Effector memory CD8-positive, alpha-beta T cell (primary cell): ENCODE measurements at places on chromosomes 5 and 9.
A peak's percentile ranks its signal among the peaks of the same experiment; 100 is the strongest.

DNA sequence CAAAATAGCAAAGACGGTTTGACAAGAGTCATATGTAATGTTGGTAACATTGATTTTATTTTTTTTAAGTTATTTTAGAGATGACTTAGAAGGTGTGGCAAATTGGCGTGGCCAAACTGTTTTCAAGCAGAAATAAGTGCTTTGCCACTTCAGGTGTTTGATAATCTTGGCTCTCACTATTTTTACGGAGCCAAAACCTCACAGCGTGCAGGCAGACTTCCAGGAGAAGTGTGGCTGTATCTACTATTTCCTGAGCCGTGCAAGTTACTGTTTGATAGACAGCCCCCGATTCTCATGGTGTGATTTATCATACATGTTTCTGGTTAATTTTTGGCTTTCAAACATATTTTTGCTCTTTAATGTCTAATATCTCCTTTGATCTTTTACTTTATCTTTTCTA lies 269.5 kb downstream of the ADAMTSL1 start:
- H3K27me3 ChIP-seq: peaks cover 15% of the 10 kb centered on the region
- no peak overlapping the region for H3K27ac ChIP-seq
- no peaks in the 10 kb centered on the region for H3K36me3 ChIP-seq
- H3K4me1 ChIP-seq: no peaks in the 10 kb centered on the region
- DNase-seq: no peak

GRCh38 chr5:87155106-87155505 lies 112.6 kb upstream of the RASA1 start:
- DNase-seq: no peak
- no peaks in the 10 kb centered on the region for H3K27me3 ChIP-seq
- H3K4me3 ChIP-seq: no peak overlapping the region
- H3K4me1 ChIP-seq: no peaks in the 10 kb centered on the region
- H3K27ac ChIP-seq: no peak overlapping the region

DNA sequence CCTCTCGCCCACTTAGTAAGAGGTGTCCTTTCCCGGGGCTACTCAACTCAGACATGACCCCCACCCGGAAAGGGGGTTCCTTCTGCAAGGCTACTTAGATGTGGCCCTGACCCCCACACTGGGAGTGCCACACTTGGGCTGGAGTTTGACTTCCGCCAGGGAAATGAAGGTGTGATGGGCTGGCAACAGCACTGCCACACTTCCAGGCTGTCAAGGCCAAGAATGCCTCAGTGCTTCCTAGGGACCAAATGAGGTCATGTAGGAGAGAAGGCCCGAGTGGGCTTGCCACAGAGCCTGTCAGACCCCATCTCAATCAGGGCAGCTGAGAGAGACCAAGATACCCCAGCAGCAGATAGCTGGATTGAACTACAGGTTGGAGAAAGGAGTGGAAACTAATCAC lies 55.5 kb downstream of the DRD1 start:
- no peaks in the 10 kb centered on the region for H3K4me1 ChIP-seq
- no peaks in the 10 kb centered on the region for H3K36me3 ChIP-seq
- no peak for DNase-seq
- peaks cover 10% of the 10 kb centered on the region for H3K27me3 ChIP-seq
- H3K27ac ChIP-seq: no peak overlapping the region
- no peak overlapping the region for H3K4me3 ChIP-seq

GRCh38 chr5:126056352-126056751 lies 366.9 kb upstream of the GRAMD2B start:
- H3K36me3 ChIP-seq: no peaks in the 10 kb centered on the region
- no peak overlapping the region for H3K4me3 ChIP-seq
- H3K4me1 ChIP-seq: no peaks in the 10 kb centered on the region
- no peak for DNase-seq
- H3K27me3 ChIP-seq: no peaks in the 10 kb centered on the region

GRCh38 chr9:96376891-96377874 lies 6.3 kb downstream of the SLC35D2 start:
- no peak for DNase-seq
- H3K4me1 ChIP-seq: peaks cover 25% of the 10 kb centered on the region
- H3K27ac ChIP-seq: peak overlapping the region; percentile 20
- H3K36me3 ChIP-seq: peaks cover 9% of the 10 kb centered on the region

GRCh38 chr9:7963026-7963425 lies 163.4 kb upstream of the DMAC1 start:
- DNase-seq: no peak
- no peak overlapping the region for H3K27ac ChIP-seq
- peaks cover 10% of the 10 kb centered on the region for H3K27me3 ChIP-seq
- no peaks in the 10 kb centered on the region for H3K4me1 ChIP-seq

- no peaks in the 10 kb centered on the region for H3K4me1 ChIP-seq
- H3K27ac ChIP-seq: no peak overlapping the region
- no peaks in the 10 kb centered on the region for H3K36me3 ChIP-seq
- no peak overlapping the region for H3K4me3 ChIP-seq
- H3K27me3 ChIP-seq: peaks cover 27% of the 10 kb centered on the region
Measured at GRCh38 chr5:150328515-150328914, 25.8 kb upstream of the ARSI start.

GRCh38 chr9:85524531-85524930 lies 217.2 kb downstream of the AGTPBP1 start:
- peaks cover 82% of the 10 kb centered on the region for H3K27me3 ChIP-seq
- no peak overlapping the region for H3K4me3 ChIP-seq
- peaks cover 5% of the 10 kb centered on the region for H3K36me3 ChIP-seq
- peaks cover 16% of the 10 kb centered on the region for H3K4me1 ChIP-seq

DNA sequence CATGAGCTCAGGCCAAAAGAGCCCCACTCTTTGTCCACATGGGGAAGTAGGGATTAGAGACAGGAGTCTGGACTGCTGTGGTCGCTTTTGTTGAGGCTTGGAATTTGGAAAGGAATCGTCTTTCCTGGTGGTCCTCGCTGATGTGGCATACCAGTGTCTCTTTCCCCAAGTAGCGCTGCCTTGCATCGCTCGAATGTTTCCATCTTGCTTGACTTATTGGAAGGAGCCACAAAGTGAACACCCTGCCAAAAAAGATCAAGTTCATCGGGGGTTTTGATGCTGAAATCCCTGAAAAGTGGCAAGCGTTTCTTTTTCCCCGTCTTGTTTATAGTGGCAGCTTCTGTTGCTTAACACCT lies 161.3 kb downstream of the MACROH2A1 start:
- H3K4me3 ChIP-seq: no peak overlapping the region
- peaks cover 14% of the 10 kb centered on the region for H3K27me3 ChIP-seq
- no peaks in the 10 kb centered on the region for H3K36me3 ChIP-seq
- DNase-seq: no peak
- H3K4me1 ChIP-seq: no peaks in the 10 kb centered on the region

- peaks cover 58% of the 10 kb centered on the region for H3K27me3 ChIP-seq
- no peak for DNase-seq
- H3K4me3 ChIP-seq: no peak overlapping the region
Measured at GRCh38 chr9:35510754-35511428, 21.0 kb downstream of the RUSC2 start.

DNA sequence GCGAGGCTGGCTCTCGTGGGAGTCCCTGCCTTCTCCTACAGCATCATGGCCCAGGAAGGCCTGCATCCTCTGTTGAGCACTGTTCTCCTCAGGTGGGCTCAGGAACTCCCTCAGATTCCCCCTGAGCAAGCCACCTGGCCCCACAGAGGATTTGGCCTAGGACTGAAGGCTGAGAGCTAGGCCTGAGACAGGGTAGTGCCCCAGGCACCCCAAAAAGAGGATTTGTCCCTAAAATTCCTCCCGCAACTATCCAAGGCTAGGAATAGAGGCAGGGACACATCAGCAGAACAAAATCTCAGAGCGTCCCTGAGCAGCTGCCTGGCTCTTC lies 11.0 kb upstream of the IRF1 start:
- no peak for DNase-seq
- peaks cover 36% of the 10 kb centered on the region for H3K4me1 ChIP-seq
- H3K4me3 ChIP-seq: no peak overlapping the region
- peaks cover 15% of the 10 kb centered on the region for H3K36me3 ChIP-seq
- peaks cover 8% of the 10 kb centered on the region for H3K27me3 ChIP-seq

DNA sequence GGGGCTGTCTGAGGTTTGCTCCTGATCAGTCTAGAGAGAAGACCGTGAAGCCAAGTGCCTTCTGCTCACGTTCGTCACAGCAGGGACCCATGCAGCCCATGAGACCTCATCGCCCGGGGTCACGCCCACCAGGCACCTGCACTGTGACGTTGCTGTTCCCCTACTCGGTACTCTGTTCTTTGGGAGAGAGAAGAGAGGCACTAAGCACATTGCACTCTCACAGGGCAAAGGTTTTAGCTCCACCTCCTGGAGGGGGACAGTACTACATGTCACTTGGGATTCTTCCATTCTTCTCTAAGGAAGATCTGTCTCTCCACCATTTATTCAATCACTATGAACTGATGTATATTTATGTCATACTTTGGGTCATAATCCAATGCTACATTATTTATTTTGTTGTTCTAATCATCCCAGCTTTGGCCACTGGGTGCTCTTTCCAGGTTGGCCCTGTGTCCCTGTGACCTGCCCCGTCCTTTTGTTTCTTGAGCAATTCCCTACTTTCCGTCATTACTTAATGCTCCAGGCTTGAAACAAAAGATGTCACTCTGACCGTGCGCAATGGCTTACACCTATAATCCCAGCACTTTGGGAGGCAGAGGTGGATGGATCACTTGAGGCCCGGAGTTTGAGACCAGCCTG lies 31.4 kb upstream of the BRD3 start:
- H3K27me3 ChIP-seq: peaks cover 64% of the 10 kb centered on the region
- H3K4me3 ChIP-seq: no peak overlapping the region
- H3K27ac ChIP-seq: no peak overlapping the region

DNA sequence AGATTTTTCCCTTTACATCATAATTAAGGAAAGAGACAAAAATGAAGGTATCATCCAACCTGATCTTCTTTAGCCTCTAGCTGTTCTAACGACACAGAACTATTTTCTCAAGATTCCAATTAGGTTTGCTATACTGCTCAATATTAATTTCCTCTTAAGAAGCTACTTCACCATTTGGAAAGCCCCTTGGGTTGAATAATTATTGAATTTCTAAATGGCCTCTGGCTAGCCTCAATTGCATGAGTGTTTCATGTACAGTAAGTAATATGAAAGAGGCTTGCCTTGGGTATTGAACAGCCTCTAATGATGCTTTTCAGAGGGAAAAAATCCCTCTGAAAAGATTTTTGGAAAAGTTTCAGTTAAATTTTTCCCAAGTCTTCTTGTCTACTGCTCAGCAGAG lies 3.7 kb upstream of the MOB3B start:
- H3K27me3 ChIP-seq: peaks cover 3% of the 10 kb centered on the region
- no peak overlapping the region for H3K4me3 ChIP-seq

- H3K27ac ChIP-seq: no peak overlapping the region
- H3K4me1 ChIP-seq: peaks cover 4% of the 10 kb centered on the region
- no peaks in the 10 kb centered on the region for H3K36me3 ChIP-seq
- DNase-seq: no peak
Measured at GRCh38 chr5:54838843-54839242, 146.6 kb downstream of the ESM1 start.

GRCh38 chr9:108953983-108954574 lies 19.9 kb downstream of the ABITRAM start:
- H3K27ac ChIP-seq: peak overlapping the region; percentile 45
- no peaks in the 10 kb centered on the region for H3K4me1 ChIP-seq
- H3K36me3 ChIP-seq: no peaks in the 10 kb centered on the region
- no peak for DNase-seq
- no peaks in the 10 kb centered on the region for H3K27me3 ChIP-seq

GRCh38 chr5:6644794-6645241 lies 11.6 kb downstream of the SRD5A1 start:
- DNase-seq: no peak
- no peak overlapping the region for H3K4me3 ChIP-seq
- H3K27ac ChIP-seq: no peak overlapping the region
- peaks cover 8% of the 10 kb centered on the region for H3K4me1 ChIP-seq
- H3K36me3 ChIP-seq: no peaks in the 10 kb centered on the region

GRCh38 chr9:5554254-5554653 lies 43.9 kb downstream of the PDCD1LG2 start:
- H3K27ac ChIP-seq: peak overlapping the region; percentile 9
- H3K4me3 ChIP-seq: peak overlapping the region; percentile 24
- peaks cover 31% of the 10 kb centered on the region for H3K4me1 ChIP-seq
- H3K27me3 ChIP-seq: peaks cover 6% of the 10 kb centered on the region
- H3K36me3 ChIP-seq: peaks cover 3% of the 10 kb centered on the region

GRCh38 chr9:116674210-116674980 lies 12.7 kb upstream of the TRIM32 start:
- no peak overlapping the region for H3K4me3 ChIP-seq
- no peaks in the 10 kb centered on the region for H3K36me3 ChIP-seq
- H3K27ac ChIP-seq: no peak overlapping the region
- no peak for DNase-seq
- no peaks in the 10 kb centered on the region for H3K27me3 ChIP-seq

GRCh38 chr9:79236466-79236865 lies 335.3 kb upstream of the TLE4 start:
- no peaks in the 10 kb centered on the region for H3K36me3 ChIP-seq
- H3K4me1 ChIP-seq: no peaks in the 10 kb centered on the region
- no peak for DNase-seq
- H3K27ac ChIP-seq: no peak overlapping the region

DNA sequence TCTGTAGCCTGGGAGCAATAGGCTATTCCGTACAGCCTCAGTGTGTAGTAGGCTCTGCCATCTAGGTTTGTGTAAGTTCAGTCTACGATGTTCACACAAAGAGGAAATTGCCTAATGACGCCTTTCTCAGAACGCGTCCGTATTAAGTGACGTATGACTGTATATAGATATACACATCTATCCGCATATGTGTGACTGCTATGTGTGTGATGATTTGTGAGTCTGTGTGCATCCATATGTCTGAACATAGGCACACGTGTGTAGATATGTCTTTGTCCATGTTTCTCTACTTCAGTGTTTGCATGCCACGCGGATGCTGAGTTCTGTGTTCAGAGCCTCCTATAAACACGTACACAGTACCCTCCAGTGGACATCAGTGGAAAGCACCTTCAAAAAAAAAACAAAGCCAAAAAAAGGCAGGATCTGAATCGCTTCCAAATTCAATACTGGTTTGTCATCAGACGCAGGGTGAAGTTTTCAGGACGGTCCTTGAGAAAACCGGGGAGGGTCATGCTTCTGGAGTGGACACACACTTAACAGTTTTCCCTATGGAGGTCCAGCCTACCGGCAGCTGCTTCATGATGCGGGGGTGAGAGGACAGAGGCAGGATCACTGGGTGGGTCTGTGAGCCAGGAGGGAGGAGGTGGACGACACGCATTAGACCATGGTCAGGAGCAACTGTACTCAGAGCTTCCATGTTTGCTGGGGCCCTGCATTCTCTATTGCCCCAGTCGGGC lies 29.5 kb upstream of the ALDH1B1 start:
- no peak overlapping the region for H3K4me3 ChIP-seq
- H3K27ac ChIP-seq: peak overlapping the region; percentile 10
- H3K27me3 ChIP-seq: peaks cover 14% of the 10 kb centered on the region
- no peak for DNase-seq
- H3K4me1 ChIP-seq: no peaks in the 10 kb centered on the region

DNA sequence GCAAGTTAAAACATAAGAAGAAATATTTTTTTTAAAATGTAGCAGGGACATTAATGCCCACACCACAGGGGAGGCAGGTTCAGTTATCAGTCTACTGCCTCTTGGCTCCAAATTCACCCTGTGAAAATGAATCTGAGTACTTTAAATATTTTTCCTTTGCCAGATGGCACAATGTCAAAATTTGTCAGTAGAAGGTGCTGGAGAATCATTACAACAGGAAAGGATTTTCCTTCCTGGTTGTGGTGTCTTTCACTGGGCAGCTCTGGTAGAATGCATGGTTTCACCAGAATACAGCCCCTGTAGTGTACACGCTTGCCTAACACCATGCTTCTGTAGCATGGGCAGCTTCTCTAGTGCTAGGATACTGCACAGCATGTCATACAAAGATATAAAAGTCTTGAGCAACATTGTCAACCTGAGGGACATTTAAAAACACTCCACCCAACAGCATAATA lies 9.7 kb upstream of the SREK1 start:
- H3K27ac ChIP-seq: no peak overlapping the region
- no peaks in the 10 kb centered on the region for H3K4me1 ChIP-seq
- H3K4me3 ChIP-seq: no peak overlapping the region
- H3K36me3 ChIP-seq: no peaks in the 10 kb centered on the region
